ENCODE measurements at places on chromosomes 7 and 10.

- peak; percentile 88 for DNase-seq
Measured at GRCh38 chr7:37285706-37286453, 162.8 kb downstream of the ELMO1 start.

DNA sequence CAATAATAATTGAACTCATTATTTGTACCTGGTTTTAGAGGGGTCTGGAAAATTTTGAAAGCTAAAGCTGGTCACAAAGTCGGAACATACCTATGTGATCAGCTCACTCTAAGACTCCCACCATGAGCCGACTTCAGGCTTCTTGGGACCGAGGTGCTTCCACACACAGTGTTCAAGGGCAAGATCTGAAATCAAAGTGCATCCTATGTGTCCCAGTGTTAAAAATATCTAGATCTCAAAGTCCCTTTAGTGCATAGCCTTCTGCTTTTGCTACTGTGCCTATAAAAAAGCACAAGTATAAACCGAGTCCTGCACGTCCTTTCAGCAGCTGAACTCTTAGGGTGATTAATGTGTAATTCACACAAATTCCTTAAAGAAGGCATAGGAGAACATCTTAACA is 43.5 kb upstream of the FXYD4 start:
- DNase-seq, result no peak

- DNase-seq, result no peak
Measured at GRCh38 chr7:24975644-24976260, 4.2 kb downstream of the OSBPL3 start.

DNA sequence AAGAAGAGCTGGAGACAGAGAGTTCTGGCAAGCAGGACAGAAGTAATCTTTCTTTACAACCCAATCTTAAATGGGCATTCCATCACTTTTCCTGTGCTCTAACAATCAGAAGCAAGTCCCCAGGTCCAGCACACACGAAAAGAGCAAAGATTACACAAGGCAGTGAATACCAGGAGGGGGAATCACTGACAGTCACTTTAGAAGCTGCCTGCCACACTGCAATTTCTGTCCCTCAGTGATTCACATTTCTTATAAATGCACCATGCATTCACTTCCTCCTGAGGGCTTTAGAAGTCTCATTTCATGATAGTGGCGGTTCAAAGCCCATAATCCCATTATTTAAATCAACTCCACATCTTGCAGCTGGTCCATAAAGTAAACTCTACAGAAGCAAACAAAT is 362.5 kb downstream of the POM121L12 start:
- DNase-seq, result no peak

GRCh38 chr7:2474813-2475677 is 1.2 kb downstream of the GRIFIN start:
- DNase-seq, result no peak

- DNase-seq, result no peak
Measured at GRCh38 chr10:35585903-35586535, 19.1 kb upstream of the GJD4 start.

- DNase-seq, result no peak
Measured at GRCh38 chr10:100837300-100837699, 75.5 kb upstream of the SLF2 start.

DNA sequence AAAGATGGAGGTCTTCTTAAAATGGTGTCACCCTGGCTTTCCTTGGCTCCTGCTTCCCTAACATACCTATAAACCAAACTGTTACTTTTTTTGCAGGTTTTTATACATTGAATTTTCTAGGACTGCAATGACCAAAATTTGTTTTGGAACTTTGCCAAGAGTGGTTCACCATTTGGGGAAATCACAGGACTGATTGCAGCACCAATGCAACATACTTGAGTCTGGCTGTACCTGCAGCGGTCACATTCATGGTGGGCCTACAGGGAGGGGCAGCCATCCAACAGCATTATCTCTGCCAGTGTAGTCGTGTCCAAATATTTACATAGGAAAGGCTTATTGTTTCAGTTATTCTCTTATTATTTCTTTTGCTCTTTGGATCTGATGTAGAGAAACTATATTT is 69.0 kb downstream of the HACD1 start:
- peak; percentile 45 for DNase-seq

- DNase-seq, result no peak
Measured at GRCh38 chr7:103719070-103719469, 270.4 kb downstream of the RELN start.

DNA sequence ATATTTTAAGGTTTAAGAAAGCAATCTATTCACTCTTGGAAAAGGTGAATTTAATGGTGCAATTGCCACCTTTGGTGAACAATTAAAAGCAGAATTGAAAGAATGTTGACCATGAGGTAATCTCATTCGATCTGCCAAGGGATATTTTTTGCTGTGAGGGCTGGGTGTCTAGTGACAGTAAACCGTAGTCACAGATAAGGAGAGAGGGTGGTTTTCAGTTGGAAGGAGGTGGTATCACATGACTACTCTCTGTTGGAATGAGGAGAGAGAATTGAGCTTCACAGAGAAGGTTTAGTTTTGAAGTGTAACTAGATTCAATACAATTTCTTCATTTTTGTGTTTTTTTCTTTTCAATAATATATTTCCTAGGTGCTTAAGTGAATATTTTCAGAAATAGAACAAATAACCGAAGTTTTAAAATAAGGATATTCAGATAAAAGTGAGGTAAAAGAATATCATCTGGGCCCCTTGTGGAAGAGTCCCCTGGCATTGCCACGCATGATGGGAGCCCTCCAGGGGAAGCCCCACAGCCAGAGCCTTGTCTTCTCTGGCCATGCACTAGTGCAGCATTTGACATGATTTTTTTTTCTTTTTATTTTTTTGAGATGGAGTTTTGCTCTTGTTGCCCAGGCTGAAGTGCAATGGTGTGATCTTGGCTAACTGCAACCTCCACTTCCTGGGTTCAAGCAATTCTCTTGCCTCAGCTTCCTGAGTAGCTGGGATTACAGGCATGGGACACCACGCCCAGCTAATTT is 73.4 kb downstream of the GPR141 start:
- no peak for DNase-seq

GRCh38 chr7:128974241-128974934 is 36.7 kb downstream of the IRF5 start:
- no peak for DNase-seq

DNA sequence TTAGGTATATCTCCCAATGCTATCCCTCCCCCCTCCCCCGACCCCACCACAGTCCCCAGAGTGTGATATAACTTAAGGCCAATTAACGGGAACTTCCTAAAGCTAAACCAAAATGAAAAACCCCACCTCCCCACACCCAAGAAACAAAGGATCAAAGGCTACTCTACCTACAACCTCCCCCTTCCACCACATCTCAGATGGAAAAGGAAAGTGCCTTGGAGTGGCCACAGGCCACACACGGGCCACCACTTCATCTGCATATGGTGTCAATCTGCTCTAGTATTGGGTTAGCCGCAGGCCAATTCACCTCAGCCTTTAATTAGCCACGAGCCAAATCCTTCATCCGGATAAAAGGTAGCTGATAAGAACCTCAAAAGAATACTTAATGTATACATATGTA is 19.6 kb downstream of the CSTF2T start:
- DNase-seq, result no peak

GRCh38 chr7:83065714-83066113 is 97.0 kb downstream of the PCLO start:
- DNase-seq, result peak; percentile 36

GRCh38 chr10:31526681-31527080 is 207.7 kb downstream of the ZEB1 start:
- peak; percentile 26 for DNase-seq

DNA sequence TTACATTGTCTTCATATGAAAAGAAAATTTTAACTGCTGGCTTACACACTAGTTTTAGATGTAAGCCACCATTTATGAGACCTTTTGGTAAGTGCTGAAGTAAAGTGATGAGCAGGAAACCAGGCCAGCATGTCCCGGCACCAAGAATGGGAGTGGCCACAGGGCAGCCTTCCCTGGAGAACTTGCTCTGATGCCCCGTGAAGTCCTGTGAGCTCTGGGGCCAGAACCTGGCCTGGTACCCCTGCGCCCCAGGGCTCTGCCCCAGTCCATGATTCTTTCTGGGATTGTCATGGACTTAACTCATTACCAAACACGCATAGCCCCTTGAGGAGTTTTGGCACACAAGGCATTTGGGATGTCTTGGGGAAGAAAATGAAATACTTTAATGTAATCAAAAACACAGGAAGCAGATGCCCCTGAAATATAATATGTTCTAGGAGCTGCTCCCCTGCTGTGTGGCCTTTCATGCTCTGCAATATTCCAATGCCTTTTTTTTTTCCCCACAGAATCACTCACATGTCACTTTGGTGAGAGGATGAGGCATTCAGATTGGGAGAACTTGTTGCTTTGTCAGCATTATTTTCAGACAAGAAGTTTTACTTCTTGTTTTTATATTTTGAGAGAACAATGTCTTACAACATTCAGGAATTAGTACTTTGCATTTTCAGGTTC is 53.1 kb upstream of the CXCL12 start:
- DNase-seq, result no peak

DNA sequence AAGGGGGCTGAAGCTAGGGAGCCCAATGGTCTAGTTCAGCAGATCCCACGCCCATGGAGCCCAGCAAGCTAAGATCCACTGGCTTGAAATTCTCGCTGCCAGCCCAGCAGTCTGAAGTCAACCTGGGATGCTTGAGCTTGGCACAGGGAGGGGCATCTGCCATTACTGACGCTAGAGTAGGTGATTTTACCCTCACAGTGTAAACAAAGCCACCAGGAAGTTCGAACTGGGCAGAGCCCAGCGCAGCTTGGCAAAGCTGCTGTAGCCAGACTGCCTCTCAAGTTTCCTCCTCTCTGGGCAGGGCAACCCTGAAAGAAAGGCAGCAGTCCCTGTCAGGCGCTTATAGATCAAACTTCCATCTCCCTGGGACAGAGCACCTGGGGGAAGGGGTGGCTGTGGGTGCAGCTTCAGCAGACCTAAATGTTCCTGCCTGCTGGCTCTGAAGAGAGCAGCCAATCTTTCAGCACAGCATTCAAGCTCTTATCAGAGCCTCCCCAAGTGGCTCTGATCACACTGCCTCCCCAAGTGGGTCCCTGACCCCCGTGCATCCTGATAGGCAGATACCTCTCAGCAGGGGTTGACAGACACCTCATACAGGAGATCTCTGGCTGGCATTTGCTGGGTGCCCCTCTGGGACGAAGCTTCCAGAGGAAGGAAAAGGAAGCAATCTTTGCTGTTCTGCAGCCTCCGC is 167.8 kb downstream of the CCDC71L start:
- no peak for DNase-seq

DNA sequence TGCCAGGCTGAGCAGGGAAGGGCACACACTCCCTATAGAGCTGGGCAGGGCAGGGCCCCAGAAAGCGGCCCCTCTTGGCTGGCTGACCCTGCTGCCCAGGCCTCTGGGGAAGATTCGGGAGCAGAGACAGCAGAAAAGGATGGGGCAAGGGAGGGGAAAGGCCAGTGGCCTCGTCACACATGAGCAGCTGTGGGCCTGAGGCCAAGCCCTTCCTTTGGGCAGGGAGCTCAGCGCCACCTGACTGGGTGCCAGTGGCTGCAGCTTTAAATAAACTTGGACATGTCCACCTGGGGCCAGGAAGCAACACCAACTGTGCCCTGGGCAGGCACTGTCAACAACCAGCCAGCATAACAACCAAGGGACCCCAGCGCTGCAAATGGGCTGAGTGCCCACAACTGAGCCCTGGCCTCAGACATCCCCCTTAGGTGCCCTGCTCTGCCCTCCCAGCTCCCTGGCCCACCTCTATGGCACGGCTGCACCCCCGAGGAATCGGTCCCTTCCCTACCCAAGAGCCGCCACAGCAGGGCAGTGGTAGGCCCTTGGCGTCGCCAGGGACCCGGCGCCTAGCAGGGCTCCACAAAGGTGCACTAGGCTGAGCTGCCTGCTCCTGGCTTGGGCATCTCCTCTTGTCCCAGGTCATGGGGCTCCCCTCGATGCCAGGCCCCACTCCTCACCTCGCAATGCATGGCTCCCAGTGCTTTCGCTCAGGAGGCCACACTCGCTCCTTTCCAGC is 2.6 kb downstream of the CAMK2B start:
- DNase-seq, result no peak

- DNase-seq, result no peak
Measured at GRCh38 chr10:88853155-88853881, 1.7 kb upstream of the ANKRD22 start.

DNA sequence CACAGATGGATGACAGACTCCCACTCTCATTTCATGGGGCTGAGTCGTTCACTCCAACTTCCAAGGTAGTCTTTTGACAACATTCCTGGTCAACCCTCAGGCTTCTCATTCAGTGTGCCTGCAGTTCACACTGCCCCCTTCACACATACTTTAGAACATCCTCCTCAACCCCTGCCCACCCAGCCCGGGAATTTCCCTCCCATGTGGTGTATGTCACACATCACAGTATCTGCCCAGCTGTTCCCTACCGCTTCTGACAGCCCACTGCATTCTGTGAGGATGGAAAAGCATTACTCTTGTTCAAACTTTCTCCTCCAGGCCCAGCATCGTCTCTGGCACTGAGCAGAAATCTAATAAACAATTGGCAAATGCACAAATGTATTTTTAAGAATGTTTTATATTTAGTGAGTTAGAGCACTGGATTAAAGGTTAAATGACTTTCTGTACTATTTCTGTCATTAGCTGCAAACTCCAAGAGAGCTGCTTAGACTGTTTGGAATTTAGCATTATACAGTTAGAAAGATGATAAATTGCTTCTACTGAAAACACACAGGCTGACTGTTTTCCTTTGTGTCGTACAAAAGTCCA is 110.4 kb downstream of the SFMBT2 start:
- no peak for DNase-seq

DNA sequence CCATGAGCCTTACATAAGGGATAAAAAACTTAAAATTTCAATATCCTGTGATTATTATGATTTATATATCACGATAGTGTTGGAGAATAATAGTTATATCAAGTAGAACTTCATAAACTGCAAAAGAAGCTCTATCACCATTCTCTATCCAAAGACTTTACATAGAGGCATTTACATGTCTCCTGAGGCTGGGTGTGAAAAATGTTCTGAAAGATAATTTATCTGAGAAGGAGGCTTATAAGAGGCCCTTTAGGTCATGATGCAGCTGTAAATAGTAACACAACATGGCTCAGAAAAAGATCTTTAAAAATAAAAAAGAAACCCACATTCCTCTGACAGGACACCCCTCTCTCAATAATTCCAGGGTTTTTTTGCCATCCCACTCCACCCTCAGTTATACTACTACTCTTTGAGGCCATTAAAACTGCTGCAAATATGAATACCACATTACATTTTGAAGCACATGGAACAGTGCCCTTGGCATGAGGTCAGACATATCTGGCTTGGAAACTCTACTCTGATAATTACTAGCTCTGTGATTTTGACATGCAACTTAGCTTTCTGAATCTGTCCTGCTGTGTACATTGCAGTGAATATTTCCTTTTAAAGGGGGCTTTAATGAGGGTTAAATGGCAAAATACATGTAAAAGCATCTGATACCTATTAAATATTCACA is 55.5 kb downstream of the SLC16A12 start:
- DNase-seq, result no peak
